ENCODE measurements at places on chromosomes 5 and 9.

GRCh38 chr5:26518065-26518464 lies 520.3 kb downstream of the CDH9 start:
- H3K27ac ChIP-seq: no peak overlapping the region
- H3K27me3 ChIP-seq: no peaks in the 10 kb centered on the region
- H3K4me3 ChIP-seq: no peak overlapping the region
- H3K4me1 ChIP-seq: no peaks in the 10 kb centered on the region
- DNase-seq: no peak

GRCh38 chr5:42591015-42591414 lies 165.6 kb upstream of the CCDC152 start:
- H3K4me1 ChIP-seq: peaks cover 22% of the 10 kb centered on the region
- no peak overlapping the region for H3K27ac ChIP-seq
- no peak overlapping the region for H3K4me3 ChIP-seq
- H3K36me3 ChIP-seq: no peaks in the 10 kb centered on the region
- H3K27me3 ChIP-seq: no peaks in the 10 kb centered on the region
- no peak for DNase-seq

GRCh38 chr9:136985027-136985602 lies 2.3 kb downstream of the LCNL1 start:
- no peak overlapping the region for H3K27ac ChIP-seq
- peaks cover 24% of the 10 kb centered on the region for H3K27me3 ChIP-seq
- H3K4me3 ChIP-seq: no peak overlapping the region
- H3K36me3 ChIP-seq: no peaks in the 10 kb centered on the region

DNA sequence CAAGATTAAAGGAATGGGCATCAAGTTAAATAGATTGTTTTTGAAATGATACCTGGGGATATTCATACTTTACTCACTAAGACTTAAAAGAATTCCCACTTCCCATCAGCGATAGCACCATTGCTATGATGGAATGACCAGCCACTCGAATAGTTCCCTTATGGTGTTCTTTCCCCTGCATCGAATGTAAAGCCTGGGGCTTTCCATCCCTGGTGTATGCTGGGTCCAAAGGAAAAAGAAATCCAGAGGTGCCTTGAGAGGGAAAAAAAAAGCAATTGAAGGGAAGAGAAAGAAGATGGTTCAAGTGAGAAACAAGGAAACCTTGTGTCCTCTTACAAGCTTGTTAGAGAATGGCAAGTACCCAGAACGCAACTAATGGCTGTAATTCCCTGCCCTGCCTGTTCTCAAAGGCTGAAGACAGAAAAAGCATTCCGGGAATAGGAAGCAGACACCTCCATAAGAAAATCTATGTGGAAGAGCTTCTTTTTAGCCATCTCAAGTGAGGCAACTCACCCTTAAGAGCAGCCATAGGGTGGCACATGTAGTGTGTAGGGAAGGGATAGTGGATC lies 351.1 kb upstream of the DAB2 start:
- no peaks in the 10 kb centered on the region for H3K36me3 ChIP-seq
- no peaks in the 10 kb centered on the region for H3K4me1 ChIP-seq
- H3K27me3 ChIP-seq: no peaks in the 10 kb centered on the region
- no peak for DNase-seq
- H3K27ac ChIP-seq: no peak overlapping the region
- H3K4me3 ChIP-seq: no peak overlapping the region

DNA sequence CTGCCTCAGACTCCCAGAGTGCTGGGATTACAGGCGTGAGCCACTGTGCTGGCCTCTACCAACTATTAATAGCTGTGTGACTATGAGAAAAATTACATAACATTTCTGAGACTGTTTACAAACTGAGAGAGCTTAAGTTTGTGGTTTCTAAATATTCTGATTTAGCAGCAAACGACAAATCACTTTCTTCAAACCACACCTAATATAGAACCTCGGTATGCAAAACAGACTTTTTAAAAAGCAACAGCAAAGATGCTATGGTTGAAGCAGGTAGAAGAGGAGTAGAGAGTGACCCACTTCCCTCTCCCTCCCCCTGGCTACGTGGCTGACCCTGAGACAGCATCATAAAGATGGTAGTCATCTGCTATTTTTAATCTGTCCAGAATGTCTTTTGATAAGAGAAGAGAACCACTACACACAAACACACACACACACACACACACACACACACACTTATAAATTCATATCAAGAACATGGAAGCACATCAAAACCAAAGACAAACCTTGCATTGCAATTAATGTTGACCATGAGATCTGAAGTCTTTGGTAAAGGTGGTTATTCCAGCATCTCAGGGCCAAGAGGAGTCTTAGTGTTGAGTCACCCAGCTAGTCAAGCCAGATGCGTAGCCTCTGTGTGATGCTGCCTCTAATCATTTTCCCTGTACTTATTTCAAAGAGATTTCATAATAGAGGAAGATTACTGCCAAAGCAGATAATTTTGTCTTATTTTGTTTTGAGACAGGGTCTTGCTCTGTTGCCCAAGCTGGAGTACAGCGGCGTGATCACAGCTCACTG lies 58.1 kb upstream of the TMEM215 start:
- H3K36me3 ChIP-seq: no peaks in the 10 kb centered on the region
- H3K4me1 ChIP-seq: no peaks in the 10 kb centered on the region
- H3K27me3 ChIP-seq: no peaks in the 10 kb centered on the region
- no peak overlapping the region for H3K4me3 ChIP-seq

DNA sequence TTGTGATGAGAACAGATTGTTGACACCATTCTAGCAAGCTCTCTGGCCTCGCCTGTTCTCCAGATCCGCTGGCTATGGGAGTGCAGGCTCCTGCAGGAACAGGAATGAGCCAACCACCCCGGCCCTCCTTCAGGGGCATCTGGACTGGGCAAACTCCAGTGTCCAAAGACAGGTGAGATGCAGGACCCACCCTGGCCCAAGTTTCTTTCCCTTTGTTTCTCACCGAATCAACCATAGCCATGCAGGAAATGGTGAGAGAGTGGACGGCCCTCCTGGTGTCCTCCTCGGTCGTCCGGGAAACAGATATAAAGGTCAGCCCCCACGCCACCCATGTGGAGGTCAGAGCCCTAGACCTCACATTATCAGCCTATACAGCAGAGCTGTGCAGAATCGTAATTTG lies 108.6 kb upstream of the IRX2 start:
- H3K36me3 ChIP-seq: no peaks in the 10 kb centered on the region
- DNase-seq: no peak
- H3K4me1 ChIP-seq: no peaks in the 10 kb centered on the region
- H3K27me3 ChIP-seq: peaks cover 18% of the 10 kb centered on the region
- H3K4me3 ChIP-seq: no peak overlapping the region

DNA sequence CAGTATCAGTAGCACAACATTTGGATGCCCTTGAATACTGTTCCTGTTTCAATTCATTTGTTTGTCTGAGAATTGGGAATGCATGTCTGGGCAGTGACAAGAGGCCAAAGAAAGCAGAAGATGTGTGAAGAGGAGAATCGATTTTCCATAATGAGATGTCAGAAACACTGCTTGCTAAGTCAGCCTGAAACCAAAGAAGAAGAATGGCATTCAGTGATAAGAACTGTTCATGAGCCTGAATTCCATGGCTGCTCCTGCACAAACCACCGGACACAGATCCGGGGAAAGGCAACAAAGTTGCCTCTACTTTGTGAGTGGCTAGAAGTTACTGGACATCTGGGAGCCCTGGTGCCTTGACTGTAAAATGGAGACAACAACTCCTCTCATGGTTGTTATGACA lies 207.2 kb upstream of the RASEF start:
- H3K27me3 ChIP-seq: no peaks in the 10 kb centered on the region
- DNase-seq: no peak
- no peaks in the 10 kb centered on the region for H3K4me1 ChIP-seq
- no peak overlapping the region for H3K4me3 ChIP-seq
- H3K36me3 ChIP-seq: no peaks in the 10 kb centered on the region

DNA sequence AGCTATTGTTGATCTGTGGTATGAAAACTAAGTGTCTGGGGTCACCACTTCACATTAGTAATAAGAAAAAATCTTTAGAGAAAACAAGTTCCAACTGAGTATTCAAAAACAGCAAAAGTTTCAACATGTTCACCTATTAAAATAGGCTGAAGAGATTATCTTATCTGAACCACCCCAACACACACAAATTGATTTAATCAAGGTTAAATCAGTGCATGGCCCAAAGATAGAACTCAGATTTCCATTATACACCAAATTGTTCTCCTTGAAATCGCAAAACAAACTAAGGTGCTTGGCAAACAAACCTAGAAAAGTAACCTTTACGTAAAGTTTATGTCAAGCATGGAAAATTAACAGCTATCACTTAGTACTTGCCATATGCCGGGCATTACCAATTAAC lies 61.1 kb downstream of the TMEM161B start:
- H3K27ac ChIP-seq: no peak overlapping the region
- H3K4me3 ChIP-seq: no peak overlapping the region
- no peak for DNase-seq
- no peaks in the 10 kb centered on the region for H3K4me1 ChIP-seq

- H3K27me3 ChIP-seq: no peaks in the 10 kb centered on the region
- H3K27ac ChIP-seq: no peak overlapping the region
- no peak overlapping the region for H3K4me3 ChIP-seq
- no peaks in the 10 kb centered on the region for H3K36me3 ChIP-seq
- H3K4me1 ChIP-seq: no peaks in the 10 kb centered on the region
Observed at GRCh38 chr9:20593537-20593936, 28.8 kb downstream of the MLLT3 start.

- no peak overlapping the region for H3K4me3 ChIP-seq
- H3K4me1 ChIP-seq: peaks cover 4% of the 10 kb centered on the region
- H3K27me3 ChIP-seq: no peaks in the 10 kb centered on the region
- DNase-seq: no peak
Observed at GRCh38 chr5:79243224-79243623, 7.3 kb downstream of the JMY start.

- H3K36me3 ChIP-seq: no peaks in the 10 kb centered on the region
- DNase-seq: peak; percentile 20
- H3K27ac ChIP-seq: peak within 1 kb of the TSS; percentile 42
- H3K4me1 ChIP-seq: no peaks in the 10 kb centered on the region
- no peak within 1 kb of the TSS for H3K4me3 ChIP-seq
- no peaks in the 10 kb centered on the region for H3K27me3 ChIP-seq
Observed at GRCh38 chr5:139462586-139463276, at the start of gene ECSCR. TSS of gene ECSCR (minus strand) at chr5:139462743. CDS start at chr5:139462670, 73 bp downstream.

DNA sequence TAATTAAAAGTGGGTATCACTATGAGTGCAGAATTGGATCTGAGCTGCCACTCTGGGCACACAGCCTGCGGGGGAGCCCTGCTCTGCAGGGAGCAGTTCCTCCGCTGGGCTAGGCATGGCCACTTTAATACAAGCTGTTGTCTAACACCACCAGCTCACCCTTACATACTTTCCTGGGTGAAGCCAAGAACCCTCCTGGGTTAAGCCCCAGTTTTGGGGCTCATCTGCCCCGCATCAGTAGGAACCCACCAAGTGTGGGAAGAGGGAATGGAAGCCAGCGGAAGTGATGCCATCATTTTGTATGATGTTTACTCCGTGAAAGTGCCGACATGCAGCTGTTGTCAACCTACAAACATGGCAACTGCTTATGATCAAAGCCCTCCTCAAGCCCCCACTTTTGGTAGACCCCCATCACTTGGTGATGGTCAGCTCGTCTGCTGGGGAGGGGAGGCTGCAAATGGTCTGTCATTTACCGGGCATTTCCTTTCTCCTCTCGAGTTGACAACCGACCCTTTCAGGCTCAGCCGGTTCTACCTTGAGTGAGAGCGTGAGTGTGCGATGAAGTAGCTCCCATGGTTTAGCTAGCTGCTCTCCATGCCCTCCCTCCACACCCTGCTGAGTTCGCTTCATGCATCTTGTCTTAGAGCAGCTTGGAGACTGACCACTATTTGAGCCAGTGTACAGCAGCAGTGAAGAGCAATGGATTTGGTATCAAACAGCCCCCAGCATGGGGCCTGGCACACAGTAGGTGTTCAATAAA lies 95.3 kb upstream of the IER5L start:
- H3K27me3 ChIP-seq: no peaks in the 10 kb centered on the region
- H3K36me3 ChIP-seq: no peaks in the 10 kb centered on the region
- H3K27ac ChIP-seq: no peak overlapping the region

DNA sequence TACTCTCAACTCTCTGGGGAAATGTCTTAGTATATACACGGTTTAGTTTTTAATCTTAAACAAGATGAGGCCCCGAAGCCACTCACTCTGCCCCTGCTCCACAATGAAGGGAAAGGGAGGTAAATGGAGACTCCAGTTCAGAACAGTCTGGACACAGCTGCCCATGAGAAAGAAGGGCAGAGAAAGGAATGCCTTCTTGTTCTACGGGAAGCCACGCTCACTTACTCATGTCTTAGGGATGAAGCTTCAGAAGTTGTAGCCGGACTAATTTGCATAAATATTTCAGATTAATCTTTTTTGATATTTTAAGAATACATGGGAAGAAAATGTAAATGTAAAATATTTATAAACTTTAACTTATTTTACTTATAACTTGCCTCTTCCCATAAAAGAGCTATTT lies 94.0 kb downstream of the COL23A1 start:
- peaks cover 6% of the 10 kb centered on the region for H3K4me1 ChIP-seq
- H3K27ac ChIP-seq: peak overlapping the region; percentile 16
- no peaks in the 10 kb centered on the region for H3K27me3 ChIP-seq
- no peak overlapping the region for H3K4me3 ChIP-seq

GRCh38 chr9:34310215-34310614 lies 18.9 kb downstream of the KIF24 start:
- DNase-seq: no peak
- no peak overlapping the region for H3K27ac ChIP-seq
- no peak overlapping the region for H3K4me3 ChIP-seq

- H3K27ac ChIP-seq: no peak overlapping the region
Observed at GRCh38 chr9:126454215-126454614, 127.6 kb downstream of the MVB12B start.

GRCh38 chr9:126652140-126652582 lies 38.4 kb downstream of the LMX1B start:
- no peaks in the 10 kb centered on the region for H3K36me3 ChIP-seq
- H3K4me1 ChIP-seq: no peaks in the 10 kb centered on the region
- peaks cover 88% of the 10 kb centered on the region for H3K27me3 ChIP-seq
- no peak overlapping the region for H3K4me3 ChIP-seq
- no peak for DNase-seq

- H3K4me3 ChIP-seq: no peak overlapping the region
- DNase-seq: no peak
- no peak overlapping the region for H3K27ac ChIP-seq
- no peaks in the 10 kb centered on the region for H3K4me1 ChIP-seq
Observed at GRCh38 chr9:123069010-123069481, 35.6 kb downstream of the GPR21 start.

DNA sequence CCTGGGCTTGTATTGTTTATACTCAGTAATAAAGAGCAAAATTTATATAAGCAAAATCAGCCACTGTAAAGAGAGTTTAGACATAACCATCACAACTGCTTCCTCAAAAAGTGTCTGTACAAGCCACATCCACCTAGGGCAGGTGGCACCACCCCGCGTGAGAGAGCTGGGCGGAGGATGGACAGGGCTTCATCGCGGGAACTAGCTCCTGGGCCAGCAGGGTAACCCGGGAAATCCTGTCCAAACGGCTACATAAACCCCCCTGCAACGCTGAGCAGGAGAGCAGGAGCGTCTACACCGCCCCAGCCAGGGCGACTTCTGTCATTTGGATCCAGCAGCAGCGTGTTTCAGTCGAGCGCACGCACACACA lies 1.3 kb downstream of the SLC6A3 start:
- H3K27ac ChIP-seq: no peak overlapping the region
- H3K4me3 ChIP-seq: no peak overlapping the region
- H3K36me3 ChIP-seq: no peaks in the 10 kb centered on the region
- peak; percentile 8 for DNase-seq
- peaks cover 15% of the 10 kb centered on the region for H3K4me1 ChIP-seq
- peaks cover 95% of the 10 kb centered on the region for H3K27me3 ChIP-seq
